ENCODE measurements at places on chromosomes 5 and 9.

- DNase-seq: no peak
These were observed 42.5 kb downstream of the GOLPH3 start for GRCh38 chr5:32131604-32132003.

- peak; percentile 36 for DNase-seq
These were observed 222.4 kb upstream of the IRX4 start for GRCh38 chr5:2105141-2105540.

GRCh38 chr9:127637322-127637847, 25.3 kb downstream of the STXBP1 start:
- no peak for DNase-seq

GRCh38 chr5:87121304-87122150, 146.2 kb upstream of the RASA1 start:
- DNase-seq: peak; percentile 90

GRCh38 chr9:125323615-125324014, 62.0 kb downstream of the GAPVD1 start:
- no peak for DNase-seq

- DNase-seq: no peak
These were observed 20.4 kb upstream of the SELENOP start for GRCh38 chr5:42832060-42832459.

DNA sequence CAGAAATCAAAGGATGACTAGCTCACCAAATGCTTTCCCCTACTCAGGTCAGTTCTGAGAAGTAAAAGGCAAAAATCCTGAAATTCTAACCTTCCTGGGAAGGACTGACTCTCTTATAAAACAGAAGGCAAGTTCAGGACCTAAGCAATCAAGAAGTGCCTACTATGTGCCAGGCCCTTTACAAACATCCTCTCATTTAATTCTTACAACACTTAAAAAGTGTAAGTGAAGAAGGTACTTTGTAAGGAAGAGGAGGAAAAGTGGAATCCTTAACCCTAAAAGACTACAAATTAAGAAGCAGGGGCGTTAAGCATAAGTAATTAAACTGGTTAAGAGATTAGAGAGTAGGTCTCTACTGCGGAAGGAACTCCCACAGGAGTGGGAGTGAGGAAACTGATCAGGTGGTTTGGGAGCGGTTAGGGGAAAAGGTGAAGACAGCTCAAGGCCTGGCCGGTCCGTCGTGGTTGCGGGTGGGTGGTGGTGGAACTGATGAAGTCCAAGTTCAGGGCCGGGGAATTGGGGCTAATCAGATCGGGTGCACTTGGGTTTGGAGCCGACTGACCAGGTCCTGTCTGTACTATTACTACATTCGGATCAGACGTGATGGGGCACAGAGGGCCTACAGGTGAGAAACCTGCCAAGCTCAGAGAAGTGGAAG, 839 bp downstream of the MED27 start:
- DNase-seq: no peak

DNA sequence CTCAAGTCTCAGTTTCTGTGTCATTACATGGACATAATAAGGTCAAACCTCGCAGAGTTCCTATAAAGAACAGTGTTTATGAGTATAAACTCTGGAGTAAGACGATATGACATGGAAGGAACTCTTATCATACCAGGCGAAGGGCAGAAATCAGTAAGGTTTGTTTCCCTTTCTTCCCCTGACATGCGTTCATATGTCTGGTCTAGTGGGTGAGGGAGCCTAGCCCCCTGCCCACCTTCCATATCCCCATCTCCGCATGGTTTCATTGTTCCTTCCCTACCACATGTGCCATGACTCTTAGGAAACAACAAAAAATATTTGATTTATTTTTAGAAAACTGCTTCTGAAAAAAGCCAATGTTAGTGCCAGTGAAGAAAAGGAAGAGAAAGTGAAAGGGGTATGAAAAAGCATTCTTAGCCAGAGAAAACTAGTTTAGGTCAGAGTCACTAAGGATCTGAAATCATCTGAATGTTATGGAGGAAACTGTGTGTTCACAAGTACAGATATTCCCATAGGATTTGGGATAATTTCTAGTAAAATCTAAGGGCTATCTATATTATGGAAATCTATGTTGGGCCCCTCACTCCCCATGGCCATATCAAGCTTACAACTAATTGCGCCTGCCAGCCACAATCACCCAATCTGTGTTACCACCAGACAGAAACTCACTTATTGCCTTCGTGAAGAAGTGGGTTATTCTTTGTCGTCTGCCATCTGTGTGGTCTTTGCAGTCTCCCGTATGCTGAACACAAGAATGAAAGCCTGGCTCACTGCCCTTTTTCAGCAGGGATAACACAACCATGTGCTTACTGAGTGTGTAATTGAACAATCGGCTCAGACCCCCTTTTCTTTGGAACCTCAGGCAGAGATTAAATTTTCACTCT, 19.9 kb upstream of the HMHB1 start:
- DNase-seq: no peak

DNA sequence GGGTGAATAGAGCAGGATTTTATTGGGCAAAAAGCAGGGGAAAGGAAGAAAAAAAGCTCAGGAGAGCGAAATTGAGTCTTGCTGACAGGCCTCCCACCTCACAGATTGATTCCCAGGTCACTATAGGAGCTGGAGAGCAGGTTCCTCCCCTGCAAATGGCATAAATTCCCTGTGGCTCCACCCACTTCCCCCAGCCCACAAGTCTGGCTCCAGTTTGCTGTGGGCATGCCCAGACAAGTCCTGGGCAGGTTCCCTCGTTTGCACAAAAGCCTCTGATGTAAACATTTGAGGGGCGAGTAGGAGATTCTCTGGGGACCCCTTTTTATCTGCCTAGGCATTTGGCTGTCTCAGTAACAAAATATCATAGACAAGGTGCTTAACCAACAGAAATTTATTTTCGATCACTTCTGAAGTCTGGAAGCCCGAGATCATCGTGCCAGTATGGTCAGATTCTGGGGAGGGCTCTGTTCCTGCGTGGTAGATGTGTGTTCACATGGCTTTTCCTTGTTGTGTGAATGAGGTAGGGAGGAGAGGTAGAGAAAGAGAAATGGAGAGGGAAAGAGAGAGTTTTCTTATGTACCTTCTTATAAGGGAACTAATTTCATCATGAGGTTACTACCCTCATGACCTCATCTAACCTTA, 614.5 kb downstream of the MAT2B start:
- DNase-seq: peak; percentile 32

DNA sequence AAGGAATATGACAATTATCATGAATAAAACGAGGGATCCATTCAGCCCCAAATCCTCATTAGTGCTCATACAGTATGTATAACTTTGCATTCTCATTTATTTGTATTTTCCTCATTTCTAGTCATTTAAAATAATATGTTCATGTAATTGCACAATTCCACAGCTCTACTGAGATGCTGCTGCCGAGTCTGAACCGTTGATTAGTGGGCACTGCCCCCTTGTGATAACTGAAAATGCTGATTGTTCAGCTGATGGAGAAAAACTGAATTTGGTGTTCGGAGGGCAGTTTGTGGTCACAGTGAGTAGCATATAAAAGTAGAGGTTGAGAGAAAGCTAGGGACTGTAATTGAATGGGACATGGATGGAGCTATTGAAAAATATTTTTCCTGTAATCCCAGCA, 12.2 kb upstream of the GPR151 start:
- no peak for DNase-seq

GRCh38 chr5:123359454-123360200, 63.6 kb downstream of the CEP120 start:
- no peak for DNase-seq

- DNase-seq: no peak
These were observed 365.9 kb upstream of the SLC30A5 start for GRCh38 chr5:68727931-68728330.

GRCh38 chr5:77946381-77947040, 170.4 kb upstream of the TBCA start:
- DNase-seq: no peak

- DNase-seq: no peak
These were observed 155.0 kb downstream of the TMEM167A start for GRCh38 chr5:82922086-82922734.

DNA sequence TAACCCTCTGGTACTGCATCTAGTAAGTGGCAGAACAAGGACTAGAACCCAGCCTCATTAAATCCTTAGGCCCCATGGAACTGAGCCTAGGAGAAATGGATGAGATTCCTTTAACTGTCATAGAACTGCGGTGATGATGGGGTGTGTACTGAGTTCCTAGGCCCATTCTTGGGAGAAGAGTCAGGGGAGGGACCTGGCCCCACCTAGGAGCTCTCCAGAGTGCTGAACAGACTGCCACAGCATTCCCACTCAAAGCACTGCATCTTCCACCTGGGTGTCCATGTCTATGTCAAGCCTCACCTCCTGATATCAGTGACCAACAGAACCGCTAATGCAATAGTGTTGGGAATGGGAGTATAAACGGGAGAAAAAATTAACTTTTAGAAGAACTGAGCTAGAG, 36.6 kb downstream of the TTLL11 start:
- peak; percentile 13 for DNase-seq

DNA sequence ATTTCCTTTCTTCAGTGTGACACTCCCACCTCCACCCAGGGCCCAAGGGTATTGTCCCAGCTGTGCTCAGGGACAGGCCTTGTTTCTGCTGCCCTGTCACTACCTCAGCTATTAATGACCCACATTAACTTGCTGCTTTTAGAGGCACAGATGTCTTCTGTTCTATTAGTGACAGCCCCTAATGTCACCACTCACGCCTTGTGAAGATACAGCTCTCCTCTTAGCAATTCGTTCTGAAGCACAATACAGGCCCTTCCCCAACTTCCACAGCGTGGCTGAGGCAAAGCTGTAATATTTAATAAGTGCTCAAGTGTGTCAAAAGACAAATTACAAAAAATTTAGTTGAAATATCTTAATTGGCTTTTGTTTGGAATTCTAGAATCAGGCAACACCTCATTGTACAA, 44.7 kb upstream of the HMGCS1 start:
- DNase-seq: no peak

- DNase-seq: no peak
These were observed 15.9 kb downstream of the EXD3 start for GRCh38 chr9:137406876-137407589.

DNA sequence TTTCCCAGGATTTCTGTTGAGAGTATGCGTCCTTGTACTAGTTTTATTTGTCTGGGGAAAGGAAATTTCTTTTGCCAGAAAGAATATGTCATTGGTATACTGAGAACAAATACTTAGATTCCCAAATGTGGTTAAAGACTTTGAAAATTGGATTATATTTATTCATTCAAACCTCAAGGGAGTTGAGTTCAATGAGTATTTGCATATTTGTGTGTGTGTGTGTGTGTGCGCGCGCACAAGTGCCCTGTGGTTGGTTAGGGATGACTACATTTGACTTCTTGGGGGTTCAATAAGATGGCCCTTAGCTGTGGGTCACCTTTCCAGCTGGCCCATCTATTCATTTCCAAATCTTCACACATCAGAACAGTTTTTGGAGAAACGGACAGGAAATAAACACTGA, 4.9 kb downstream of the RXFP3 start:
- no peak for DNase-seq

GRCh38 chr5:105670596-105670995, 2000.1 kb downstream of the EFNA5 start:
- no peak for DNase-seq

DNA sequence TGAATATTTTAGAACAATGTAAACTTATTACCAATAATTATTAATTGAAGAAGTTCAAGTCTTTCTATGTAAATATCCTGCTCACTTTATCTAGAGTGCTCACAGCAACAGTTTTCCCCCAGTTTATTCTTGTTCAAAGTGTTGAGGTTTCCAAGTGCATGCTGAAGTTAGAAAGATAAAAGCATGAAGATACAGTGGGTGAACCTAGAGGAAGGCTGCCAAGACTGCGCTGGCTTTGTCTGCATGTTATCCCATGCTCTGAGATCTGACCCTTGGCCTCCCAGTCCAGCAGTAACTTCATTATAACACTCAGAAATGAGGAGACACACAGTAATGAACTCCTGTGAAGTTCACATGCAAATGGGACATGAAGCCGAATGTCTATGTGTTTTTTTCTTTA, 76.0 kb upstream of the PIP5K1B start:
- no peak for DNase-seq

DNA sequence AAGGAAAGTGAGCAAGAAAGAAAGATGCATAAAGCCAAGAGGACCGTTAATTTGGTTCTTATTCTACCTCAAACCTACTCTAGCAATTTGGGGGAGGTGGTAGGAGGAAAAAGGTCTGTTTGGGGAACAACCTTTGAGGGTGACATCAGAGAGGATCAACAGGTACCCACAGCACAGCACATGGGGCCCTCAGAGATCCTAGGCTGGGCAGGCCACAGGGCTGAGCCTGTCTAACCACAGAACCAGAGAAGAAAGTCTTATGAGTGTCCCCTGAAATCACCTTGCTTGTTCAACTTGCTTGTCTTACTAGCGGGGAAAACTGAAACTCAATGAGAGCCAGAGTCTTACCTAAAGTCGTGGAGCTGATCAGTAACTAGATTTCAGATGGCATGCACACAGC, 385.2 kb downstream of the SPOCK1 start:
- DNase-seq: no peak

GRCh38 chr9:113587471-113588031, 124.0 kb downstream of the RGS3 start:
- no peak for DNase-seq

DNA sequence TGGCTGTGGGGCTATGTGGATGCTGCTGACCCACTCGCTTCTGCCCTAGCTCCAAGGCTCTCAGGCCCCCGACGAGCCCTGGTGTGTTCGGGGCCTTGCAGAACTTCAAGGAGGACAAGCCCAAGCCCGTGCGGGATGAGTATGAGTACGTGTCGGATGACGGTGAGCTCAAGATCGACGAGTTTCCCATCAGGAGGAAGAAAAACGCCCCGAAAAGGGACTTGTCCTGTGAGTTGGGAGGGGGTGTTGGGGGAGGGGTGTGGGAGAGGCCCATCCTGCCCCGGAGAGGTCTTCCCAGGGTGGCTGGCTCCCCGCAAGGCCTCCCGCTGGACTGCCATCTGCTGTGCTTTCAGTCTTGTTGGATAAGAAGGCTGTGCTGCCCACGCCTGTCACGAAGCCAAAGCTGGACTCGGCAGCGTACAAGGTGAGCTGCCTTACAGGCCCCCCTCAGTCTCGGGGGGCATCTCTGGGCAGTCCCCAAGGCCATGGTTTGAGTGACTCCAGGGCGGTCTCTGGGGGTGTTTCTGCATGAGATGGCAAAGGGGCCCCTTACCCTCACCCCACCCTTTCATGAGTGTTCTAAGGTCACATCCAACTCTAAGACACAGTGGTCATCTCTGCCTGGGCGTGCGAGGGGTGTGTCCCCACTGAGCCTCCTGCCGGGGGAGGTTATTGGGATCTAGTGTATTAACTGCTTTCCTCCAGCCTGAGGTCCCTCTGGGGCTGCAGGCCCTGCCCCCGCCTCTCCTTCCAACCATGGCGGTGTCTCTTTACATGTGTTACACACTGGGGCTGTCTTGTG, 89.5 kb downstream of the PHF2 start:
- DNase-seq: no peak

GRCh38 chr9:35951736-35952135, 6.2 kb downstream of the OR2S2 start:
- no peak for DNase-seq

All from MM.1S (cell line).